ENCODE measurements at places on chromosomes 16 and 17.

GRCh38 chr16:72764015-72764654, 283.8 kb downstream of the ZFHX3 start:
- no peak for DNase-seq

GRCh38 chr17:48989100-48989499, 8.1 kb upstream of the IGF2BP1 start:
- no peak for DNase-seq

- no peak for DNase-seq
Measured at GRCh38 chr17:66755101-66755943, 79.6 kb upstream of the CACNG5 start.

GRCh38 chr17:77915594-77916021, 42.9 kb upstream of the TNRC6C start:
- DNase-seq, result no peak

DNA sequence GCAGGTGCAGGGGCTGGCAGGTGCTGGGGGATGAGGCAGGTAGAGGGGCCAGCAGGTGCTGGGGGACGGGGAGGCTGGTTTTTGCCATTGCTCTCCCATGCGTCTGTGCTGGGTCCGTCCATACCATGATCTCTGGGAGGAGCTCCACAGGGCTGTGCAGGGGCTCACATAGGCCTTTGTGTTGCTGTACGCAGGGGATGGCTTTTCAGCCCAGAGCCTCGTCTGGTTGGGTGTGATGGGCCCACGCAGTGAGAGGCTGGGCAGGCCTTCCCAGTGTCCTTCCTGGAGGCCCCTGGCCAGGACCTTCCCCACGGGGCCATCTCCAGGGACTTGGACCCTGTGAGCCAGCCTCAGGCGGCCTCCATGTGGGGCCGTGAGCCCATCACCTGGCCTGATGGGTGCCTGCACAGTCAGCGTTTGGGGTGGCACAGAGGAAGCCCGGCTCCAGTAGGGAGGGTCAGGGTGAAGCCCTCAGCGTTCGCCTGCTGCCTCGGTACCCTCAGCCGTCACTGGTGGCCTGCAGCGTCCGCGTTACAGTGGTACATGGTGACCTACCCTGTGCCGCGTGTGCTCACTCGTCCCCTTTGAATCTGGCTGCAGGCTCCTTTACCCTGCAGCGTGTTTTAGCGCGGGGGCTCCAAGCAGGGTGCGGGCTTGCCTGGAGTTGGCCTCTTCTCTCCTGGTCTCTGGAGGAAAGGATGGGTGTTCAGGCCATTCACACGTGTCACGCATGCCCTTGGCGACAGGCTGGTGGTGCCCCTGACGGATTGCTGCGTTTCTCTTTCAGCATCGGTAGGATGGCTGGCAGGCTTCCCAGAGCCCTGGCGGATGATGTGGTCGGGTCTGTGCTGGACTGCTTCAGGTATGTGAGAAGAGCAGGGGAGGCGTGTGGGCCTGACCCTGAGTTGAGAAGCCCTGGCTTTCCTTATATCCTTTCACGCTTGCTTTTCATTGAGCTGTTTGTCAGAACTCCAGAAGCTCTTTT, 30.6 kb downstream of the ZNF750 start:
- DNase-seq, result no peak

DNA sequence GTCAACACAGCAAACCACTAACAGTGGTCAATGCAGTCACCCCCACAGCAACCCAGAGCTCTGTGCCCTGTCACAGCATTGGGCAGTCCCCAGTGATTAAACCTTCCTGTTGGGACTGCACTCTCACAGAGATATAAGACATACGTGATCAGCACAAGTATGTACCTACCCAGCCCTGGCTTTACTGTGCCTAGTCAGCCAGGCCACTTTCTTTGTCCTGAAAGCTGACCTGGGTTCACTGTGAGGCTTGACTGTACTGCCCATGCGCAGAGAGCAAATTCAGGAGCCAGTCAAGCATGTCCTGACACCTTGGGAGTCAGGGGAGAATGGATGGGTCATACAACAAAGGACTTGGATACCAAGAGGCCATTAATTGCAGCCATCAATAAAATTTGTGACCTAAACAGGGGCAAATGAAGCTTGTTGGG, 10.9 kb upstream of the TMEM170A start:
- DNase-seq, result no peak

- peak; percentile 62 for DNase-seq
Measured at GRCh38 chr16:12468552-12468951, 335.1 kb downstream of the CPPED1 start.

DNA sequence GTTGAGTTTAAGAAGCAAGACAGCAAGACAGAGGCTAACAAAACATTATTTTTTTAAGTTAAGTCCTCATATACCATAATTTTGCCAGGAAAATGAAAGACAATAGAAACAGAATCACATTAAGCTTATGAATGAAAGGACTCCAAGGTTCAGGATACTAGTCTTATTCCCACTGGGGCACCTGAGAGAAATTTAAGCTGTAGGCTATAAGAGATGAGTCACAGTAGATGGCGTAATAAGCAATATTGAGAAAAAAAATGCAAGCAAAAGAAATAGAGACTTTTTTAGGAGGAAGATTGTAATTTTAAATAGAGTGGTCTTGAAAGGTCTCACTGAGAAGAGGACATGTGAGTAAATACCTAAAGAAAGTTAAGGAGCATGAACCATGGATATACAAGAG, 57.1 kb upstream of the KIF2B start:
- no peak for DNase-seq

DNA sequence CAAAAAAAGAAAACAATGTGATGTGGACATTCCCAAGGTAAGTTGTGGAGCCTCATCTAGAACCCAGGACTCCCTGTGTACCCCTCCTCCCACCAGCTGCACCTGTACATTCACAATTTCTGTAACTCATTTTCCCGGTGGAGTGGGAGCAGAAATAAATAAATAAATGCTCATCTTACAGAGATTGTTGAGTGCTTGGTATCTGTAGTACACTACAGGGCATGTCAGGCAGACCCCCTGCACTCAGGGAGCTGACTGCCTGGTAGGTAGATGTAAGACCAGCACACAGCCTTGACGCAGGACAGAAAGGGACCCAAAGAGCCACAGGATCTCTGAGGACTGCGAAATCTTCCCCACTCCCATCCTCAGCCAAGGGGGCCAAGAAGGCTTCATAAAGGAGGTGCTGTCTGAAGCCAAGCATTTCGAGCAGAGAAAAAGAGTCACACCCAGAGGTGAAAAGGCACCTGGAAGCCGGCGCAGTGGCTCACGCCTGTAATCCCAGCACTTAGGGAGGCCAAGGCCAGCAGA, 6.5 kb downstream of the EIF1 start:
- DNase-seq, result no peak
